Dermis lymphatic vessel endothelial cell (primary cell): ENCODE measurements at places on chromosomes 3 and 15. TPM values are rescaled to one million over a fixed set of nuclear protein-coding genes. Genes with fewer than 3 reads are reported as not detected.

EFCAB12 gene
- total RNA-seq: under 0.01 and 0.11 TPM in 2 replicates

USP50 gene
- total RNA-seq: 0.17 TPM in 1 of 2 replicates, not detected in the other

SCAANT1 gene
- not detected in 2 replicates for total RNA-seq

CKMT1A gene
- not detected in 2 replicates for total RNA-seq

ACSBG1 gene
- total RNA-seq: not detected in 2 replicates

GUCA1C gene
- not detected in 2 replicates for total RNA-seq

EPHB3 gene
- under 0.01 and 0.09 TPM in 2 replicates for total RNA-seq

IMPG2 gene
- 0.65 and 0.69 TPM in 2 replicates for total RNA-seq

SLC2A2 gene
- not detected in 2 replicates for total RNA-seq

ANKUB1 gene
- total RNA-seq: not detected in 2 replicates

FAM219B gene
- total RNA-seq: 32.8 and 41.5 TPM in 2 replicates

SLCO2A1 gene
- total RNA-seq: 6.7 and 9.0 TPM in 2 replicates

KIF23 gene
- 4.9 and 5.3 TPM in 2 replicates for total RNA-seq
